ENCODE measurements at places on chromosomes 4 and X.

DNA sequence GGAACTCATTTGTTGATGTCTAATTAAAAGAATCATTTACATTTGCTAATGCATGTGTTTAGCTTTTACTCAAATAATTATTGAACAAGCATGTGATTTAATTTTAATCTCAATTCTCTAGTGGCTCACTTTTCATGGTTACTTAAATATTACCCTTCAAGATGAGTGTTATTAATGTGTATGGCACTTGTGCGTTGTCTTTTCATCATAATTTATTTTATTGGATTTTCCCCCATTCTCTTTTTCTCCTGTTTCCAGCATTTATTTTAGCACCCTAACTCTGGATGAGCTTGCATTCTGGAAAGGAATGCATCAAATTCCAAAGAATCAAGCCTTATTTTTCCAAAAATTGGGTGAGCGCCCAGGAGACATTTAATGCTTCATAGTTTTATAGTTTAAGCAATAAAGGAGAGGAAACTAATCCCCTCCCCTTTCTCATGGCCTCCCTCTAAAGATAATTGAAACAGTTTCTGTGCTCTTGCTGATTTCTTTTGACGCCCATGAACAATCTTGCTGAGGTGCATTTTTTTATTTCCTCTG, 191.1 kb upstream of the FAT4 start:
- no peak for DNase-seq

- DNase-seq = no peak
These were observed 86.5 kb upstream of the EGFL6 start for GRCh38 chrX:13482746-13483541.

DNA sequence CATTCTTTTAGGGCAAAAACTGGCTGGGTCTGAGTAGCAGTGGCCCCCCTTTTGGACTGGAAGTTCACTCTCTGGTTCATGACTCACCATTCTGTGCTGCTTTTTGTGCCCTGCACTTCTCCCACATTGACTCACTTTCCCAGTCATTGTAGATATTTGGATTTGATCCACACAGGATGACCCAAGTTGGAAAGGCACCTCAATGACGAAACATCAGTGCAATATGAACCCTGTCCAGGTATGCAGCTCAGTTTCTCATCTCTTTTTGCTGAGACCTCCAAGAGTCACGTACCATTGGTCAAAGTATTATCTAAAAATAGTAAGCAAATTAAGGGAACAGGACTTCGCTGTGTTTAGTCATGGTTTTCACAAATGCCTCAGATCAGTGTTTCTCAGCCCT, 92.7 kb downstream of the CBLL2 start:
- no peak for DNase-seq

DNA sequence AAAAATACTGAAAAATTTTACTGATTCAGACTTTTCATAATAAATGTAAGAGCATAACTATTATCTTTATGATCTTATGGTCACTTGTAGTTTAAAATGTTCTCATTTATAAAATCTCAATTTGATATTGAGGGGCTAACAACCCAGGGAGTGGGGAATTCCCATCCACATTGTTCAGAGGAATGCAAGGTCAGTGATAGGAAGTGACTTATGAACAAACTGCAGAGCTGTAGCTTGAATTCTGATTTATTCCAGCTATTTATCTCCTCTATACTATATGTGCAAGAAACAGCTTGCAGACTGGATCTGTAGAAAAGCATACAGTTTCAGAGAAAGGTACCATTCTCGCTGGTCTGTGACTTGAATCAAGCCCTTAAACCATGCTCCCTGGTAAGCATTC, 61.6 kb downstream of the SEC24D start:
- no peak for DNase-seq

- DNase-seq = no peak
These were observed 90.1 kb upstream of the EFHC2 start for GRCh38 chrX:44433556-44433955.

- no peak for DNase-seq
These were observed 264.1 kb upstream of the GATB start for GRCh38 chr4:152024881-152025280.

GRCh38 chrX:70044541-70045245, 5.0 kb downstream of the AWAT2 start:
- DNase-seq = no peak

DNA sequence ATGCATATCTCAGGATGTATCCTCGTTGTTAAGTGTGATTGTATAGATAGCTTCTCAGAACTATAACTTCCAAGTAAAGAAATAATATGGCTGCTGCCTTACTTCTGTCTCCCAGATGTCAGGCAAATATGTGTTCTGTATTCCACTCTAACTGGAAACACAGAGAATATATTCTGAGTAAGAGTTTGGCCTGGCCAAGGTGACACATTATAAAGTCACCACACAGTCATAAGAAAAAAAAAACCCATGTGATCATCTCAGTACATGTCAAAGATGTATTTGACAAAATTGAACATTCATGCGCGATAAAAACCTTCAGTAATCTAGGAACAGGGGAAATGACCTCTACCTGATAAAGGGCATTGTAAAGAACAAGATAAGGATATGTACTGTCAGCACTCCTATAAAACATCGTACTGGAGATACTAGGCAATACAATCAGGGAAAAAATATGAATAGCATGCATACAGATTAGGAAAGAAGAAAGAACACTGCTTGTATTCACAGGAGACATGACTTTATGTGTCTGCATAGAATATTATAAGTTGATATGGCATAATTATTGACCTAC, 207.1 kb downstream of the ZNF330 start:
- no peak for DNase-seq

- no peak for DNase-seq
These were observed 36.6 kb upstream of the PTPN13 start for GRCh38 chr4:86557526-86557925.

- DNase-seq = no peak
These were observed 12.7 kb downstream of the ART3 start for GRCh38 chr4:76087007-76087769.

- DNase-seq = no peak
These were observed 1365.2 kb downstream of the STIM2 start for GRCh38 chr4:28225689-28226353.

GRCh38 chr4:19835429-19835828, 416.3 kb upstream of the SLIT2 start:
- DNase-seq = no peak

GRCh38 chr4:109879636-109880314, 31.9 kb downstream of the LRIT3 start:
- DNase-seq = no peak

- DNase-seq = no peak
These were observed 97.4 kb downstream of the PHKA2 start for GRCh38 chrX:18886344-18887161.

DNA sequence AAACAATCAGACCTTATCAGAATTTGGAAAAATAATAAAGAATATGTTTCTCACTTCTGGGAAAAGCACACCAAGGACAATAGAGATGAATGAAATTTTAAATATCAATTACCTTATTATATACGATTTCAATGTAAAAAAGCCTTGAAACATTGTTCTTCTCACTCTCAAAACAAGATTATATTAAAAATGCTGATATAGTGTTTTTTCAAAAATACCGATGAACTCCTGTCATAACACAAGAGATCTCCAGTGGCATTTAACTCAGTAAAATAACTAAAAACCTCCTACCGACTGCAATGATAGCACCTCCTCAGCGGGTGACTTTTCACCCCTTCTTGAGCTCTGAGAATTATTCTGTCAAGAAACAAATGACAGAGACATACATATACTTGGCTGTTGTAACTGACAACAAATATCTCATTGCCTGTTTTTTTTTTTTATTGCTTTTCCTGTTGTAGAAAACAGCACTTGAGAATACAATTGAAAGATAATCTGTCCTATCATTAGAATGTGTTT, 1237.3 kb downstream of the C4orf33 start:
- no peak for DNase-seq

DNA sequence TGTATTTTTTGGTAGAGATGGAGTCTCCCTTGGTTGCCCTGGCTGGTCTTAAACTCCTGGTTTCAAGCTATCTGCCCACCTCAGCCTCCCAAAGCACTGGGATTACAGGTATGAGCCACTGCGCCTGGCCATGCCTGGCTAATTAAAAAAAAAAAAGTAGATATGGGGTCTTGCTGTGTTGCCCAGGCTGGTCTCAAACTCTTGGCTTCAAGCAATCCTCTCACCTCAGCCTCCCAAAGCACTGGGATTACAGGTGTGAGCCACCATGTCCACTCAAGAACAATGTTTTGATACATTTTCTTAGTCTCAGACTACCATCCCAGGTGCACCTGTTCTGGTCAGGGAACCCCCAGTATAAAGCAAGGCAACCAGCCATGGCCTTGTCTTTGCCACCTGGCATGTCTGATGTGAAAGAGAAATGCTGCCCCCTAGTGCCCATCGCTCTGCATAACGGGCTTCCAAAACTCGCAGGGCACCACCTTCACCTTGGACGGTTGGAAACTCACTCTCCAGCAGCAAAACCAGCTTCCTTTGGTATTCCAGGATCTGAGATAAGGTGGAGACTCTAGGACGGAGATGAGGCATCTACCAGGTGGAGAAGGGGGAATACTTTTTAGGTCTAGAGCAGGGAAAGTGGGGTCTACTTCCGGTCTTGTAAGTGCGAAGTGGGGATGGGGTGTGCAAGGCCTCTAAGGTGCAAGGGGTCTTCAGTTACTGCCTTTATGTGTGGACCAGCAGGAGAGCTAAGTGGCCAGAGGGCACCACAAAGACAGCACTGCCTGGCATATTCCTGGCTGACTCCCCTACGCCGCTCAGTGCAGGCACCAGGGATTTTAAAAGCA, 47.7 kb upstream of the AFAP1 start:
- peak; percentile 65 for DNase-seq

DNA sequence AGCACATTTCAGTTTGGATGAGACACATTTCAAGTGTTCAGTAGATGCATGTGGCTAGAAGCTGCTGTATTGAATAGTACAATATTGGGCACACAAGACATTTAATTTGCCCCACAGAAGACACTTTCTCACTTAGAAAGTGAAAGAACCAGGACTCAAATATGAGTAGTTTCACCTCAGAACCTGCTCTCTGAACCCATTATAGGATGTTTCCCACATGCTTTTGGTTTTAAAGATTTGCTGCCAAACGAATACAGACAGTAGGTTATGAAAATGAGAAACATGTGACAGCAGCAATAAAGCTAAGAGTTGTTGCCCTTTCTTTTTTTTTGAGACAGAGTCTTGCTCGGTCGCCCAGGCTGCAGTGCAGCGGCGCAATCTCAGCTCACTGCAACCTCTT, 32.3 kb downstream of the C4orf54 start:
- no peak for DNase-seq

GRCh38 chr4:2427383-2428334, 8.9 kb downstream of the CFAP99 start:
- DNase-seq = no peak

GRCh38 chr4:168528131-168528949, 31.5 kb downstream of the PALLD start:
- no peak for DNase-seq

DNA sequence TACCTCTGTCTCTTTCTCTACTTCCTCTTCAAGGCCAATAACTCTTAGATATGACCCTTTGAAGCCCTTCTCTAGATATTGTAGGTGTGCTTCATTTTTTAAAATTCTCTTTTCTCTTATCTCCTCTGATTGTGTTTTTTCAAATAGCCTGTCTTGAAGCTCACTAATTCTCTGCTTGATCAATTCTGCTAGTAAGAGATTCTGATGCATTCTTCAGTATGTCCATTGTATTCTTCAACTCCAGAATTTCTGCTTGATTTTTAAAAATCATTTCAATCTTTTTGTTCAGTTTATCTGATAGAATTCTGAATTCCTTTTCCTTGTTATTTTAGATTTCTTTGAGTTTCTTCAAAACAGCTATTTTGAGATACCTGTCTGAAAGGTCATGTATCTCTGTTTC, 47.9 kb downstream of the MCUB start:
- DNase-seq = no peak

- no peak for DNase-seq
These were observed 31.5 kb downstream of the WWC2 start for GRCh38 chr4:183130328-183131155.

Measured in mesothelial cell of epicardium (in vitro differentiated cells).